ENCODE measurements at places on chromosomes 4 and X. TPM values are rescaled to one million over a fixed set of nuclear protein-coding genes. Genes with fewer than 3 reads are reported as not detected.

The CABS1 gene
- polyA plus RNA-seq = not detected

The FOXO4 gene
- polyA plus RNA-seq = not detected

The TLR1 gene
- 0.32 TPM for polyA plus RNA-seq

The FABP2 gene
- polyA plus RNA-seq = 0.38 TPM

The MAGEA8 gene
- not detected for polyA plus RNA-seq

The GAGE12E gene
- polyA plus RNA-seq = not detected

The SLC10A6 gene
- not detected for polyA plus RNA-seq

The JAKMIP1 gene
- 30.5 TPM for polyA plus RNA-seq

The SHISA3 gene
- polyA plus RNA-seq = not detected

The ERVMER34-1 gene
- 3.8 TPM for polyA plus RNA-seq

Data from Purkinje cell (primary cell).